ENCODE measurements at places on chromosomes 1 and 21.

GRCh38 chr1:171790318-171790717 lies 8.9 kb downstream of the METTL13 start:
- no peak for DNase-seq

DNA sequence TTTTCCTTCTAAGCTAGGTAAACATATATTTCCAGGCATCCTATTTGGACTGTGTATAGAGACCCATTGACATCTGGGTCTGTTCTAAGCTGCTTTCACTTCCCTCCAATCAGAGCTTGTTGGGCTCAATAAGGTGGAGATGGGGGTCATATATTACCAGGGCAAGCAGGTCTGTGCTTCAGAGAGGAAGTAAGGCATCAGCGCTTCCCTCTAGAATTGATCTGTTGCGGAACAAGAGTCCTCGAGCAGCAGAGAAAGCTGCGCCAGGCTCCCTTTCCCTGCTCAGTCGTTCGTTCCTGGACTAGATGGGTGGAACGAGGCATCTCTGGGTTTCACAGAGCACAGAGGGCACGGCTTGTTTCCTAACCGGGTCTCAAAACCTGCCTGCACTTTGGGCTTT lies 63.5 kb downstream of the DISC1 start:
- DNase-seq, result no peak

GRCh38 chr1:53766194-53766742 lies 27.3 kb upstream of the GLIS1 start:
- no peak for DNase-seq

- DNase-seq, result no peak
Observed at GRCh38 chr1:44682883-44683265, 8.4 kb downstream of the ARMH1 start.

DNA sequence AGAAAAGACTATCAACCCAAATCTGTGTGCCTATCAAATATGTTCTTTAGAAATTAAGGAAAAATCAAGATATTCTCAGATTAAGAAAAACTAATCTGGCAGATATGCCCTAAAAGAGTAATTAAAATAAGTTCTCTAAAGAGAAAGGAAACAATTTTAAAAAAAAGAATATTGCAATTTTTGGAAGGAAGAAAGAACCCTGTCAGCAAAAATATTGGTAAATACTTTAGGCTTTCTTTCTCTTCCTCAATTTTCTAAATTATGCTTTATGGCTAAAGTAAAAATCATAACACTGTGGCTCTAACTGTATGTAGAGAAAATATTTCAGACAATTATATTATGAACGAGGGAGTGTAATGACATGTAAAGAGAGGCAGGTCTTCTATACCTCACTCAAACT lies 691.3 kb upstream of the PTBP2 start:
- DNase-seq, result no peak

- no peak for DNase-seq
Observed at GRCh38 chr1:198056255-198056654, 100.5 kb upstream of the NEK7 start.

- DNase-seq, result no peak
Observed at GRCh38 chr1:6646499-6647148, 22.0 kb downstream of the THAP3 start.

- DNase-seq, result no peak
Observed at GRCh38 chr1:226971765-226972164, 31.7 kb downstream of the COQ8A start.

- DNase-seq, result no peak
Observed at GRCh38 chr1:226706684-226707083, 32.4 kb downstream of the ITPKB start.

DNA sequence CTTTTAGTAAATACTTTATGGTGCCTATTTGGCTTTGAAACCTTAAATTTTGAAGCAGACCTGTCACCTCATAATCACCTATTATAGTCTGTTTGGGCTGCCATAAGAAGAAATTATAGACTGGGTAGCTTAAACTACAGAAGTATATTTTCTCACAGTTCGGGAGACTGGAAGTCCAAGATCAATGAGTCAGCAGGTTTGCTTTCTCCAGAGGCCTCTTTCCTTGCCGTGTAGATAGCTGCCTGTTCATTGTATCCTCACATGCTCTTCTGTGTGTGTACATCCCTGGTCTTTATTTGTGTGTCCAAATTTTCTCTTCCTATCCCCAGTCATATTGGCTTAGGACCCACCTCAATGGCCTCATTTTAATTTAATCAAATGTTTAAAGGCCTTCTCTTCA lies 518.2 kb downstream of the ADGRL2 start:
- DNase-seq, result no peak

GRCh38 chr21:45478115-45478801 lies 64.0 kb downstream of the SLC19A1 start:
- peak; percentile 66 for DNase-seq

DNA sequence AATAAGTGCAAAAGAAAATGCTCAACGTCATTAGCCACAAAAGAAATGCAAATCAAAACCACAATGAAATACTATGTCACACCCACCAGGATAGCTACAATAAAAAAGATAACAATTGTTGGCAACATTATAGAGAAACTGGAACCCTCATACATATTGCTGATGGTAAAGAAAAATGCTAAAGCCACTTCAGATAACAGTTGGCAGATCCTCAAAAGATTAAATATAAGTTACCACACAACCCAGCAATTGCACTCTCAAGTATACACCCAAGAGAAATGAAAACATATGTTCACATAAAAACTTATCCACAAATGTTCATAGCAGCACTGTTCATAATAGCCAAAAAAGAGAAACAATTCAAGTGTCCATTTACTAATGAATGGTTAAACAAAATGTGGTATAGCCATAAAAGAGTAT lies 20.7 kb downstream of the TRIM33 start:
- DNase-seq, result no peak

- DNase-seq, result peak; percentile 33
Observed at GRCh38 chr1:6603238-6603914, 707 bp upstream of the KLHL21 start.

DNA sequence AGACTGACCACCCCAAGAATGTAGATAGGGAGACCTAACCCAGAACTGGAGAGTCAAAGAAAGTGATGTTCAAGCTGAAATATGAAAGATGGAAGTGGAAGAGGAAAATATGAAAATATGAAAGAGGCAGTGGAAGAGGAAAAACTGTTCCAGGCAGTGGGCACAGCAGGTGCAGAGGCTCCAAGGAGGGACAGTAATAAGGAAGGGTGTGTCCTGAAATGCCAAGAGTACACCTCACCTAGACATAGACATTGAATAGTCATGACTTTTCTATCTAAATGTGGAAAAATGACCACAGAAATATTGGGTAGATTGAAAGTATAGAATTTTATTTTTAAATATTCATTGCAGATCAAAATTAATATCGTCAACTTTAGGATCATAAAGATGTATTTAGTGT lies 161.7 kb upstream of the USP24 start:
- no peak for DNase-seq

DNA sequence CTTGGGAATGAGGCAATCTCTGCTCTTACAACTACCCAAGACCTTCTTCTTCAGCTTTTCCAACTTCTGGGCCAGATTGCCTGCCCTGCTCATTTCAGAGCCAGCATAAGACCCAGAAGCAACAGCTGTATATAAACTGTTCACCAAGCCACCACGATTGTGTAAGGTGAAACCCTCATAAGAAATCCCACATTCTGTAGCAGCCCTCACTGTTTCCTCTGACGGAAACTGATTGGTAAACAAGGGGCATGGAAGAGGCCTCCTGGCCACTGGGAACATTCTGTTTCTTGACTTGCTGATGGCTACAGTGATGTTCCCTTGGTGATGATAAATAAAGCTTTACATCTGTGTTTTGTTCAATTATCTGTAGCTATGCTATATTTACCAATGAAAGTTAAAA lies 39.7 kb upstream of the EXO1 start:
- no peak for DNase-seq

DNA sequence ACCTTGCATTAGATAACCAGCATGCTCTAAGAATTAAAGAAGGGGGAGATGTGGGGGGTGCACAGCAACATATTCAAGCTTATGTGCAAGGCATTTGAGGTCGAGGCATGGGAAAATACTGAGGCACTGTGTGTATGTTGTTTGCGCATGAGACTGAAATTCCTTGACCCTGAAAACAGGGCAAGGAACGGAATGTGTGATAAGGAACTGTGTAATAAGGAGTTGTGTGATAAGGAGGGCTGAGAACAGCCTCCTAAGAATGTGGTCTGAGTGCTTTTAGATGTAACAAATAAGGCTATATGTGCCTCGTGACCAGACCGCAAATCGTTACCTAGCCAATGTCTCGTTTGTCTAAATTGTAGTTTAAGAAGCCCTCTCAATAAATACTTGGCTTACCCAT lies 26.5 kb upstream of the ITLN1 start:
- DNase-seq, result no peak

DNA sequence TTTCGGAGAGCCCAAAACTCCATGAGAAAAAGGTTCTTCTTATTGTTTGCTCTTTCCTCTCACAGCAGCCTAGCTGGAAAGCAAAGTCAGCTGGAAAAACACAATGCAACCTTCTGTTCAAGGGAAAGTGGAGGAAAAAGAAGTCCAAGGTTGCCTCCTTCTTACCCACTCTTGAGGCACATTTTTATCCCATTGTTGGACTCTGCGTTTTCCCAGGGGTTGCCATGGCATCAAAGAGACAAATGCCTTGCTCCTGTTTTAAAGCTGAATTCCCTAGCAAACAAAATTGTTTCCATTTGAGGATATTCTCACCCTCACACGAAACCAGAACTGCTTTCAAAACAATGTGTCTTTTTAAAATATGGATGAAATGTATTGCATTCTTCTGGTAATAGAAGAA lies 45.1 kb upstream of the PALMD start:
- DNase-seq, result no peak

DNA sequence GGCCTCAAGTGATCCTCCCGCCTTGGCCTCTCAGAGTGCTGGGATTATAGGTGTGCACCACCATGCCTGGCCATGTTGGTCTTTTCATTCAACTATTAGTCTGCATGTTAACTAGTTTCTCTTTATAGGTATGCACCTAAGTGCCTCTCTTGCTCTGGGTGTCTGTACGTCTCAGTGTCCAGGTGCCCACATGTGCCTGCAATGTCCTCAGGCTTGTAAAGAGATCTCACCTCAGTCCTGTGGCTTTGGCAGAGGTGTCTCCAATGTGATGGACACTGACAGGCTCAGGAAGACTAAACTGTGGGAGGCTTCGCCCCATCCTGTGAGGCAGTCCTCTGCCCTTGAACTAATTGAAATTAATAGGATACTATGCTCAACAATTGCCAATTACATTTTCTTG lies 526.3 kb downstream of the PTPRU start:
- DNase-seq, result no peak

DNA sequence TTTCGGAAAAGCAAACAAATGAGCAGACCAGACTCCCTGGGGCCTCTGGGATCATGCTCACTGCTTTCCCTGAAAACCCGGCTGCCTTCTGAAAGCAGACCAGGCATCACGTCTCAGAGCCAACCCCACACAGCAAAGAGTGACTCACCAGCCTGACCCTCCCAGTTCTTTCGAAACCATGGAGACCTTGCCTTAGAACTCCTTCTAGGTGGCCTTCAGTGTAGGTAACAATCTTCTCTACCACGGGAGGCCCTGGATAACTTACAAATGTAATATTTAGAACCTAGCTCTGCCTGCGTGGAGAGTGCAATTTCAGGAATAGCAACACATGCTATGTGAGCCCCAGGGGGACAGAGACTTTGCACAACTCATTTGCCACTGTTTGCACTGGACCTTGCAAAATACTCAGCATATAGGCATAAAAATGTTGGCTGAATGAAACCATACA lies 105.2 kb downstream of the SUSD4 start:
- DNase-seq, result no peak

GRCh38 chr1:94819945-94820746 lies at the start of gene SLC44A3:
Gene SLC44A3, plus strand, starts transcription at chr1:94820357. Its CDS starts 95 bp downstream, at chr1:94820452.
- DNase-seq, result peak; percentile 59

- DNase-seq, result no peak
Observed at GRCh38 chr21:38990424-38990794, 184.7 kb downstream of the ETS2 start.

DNA sequence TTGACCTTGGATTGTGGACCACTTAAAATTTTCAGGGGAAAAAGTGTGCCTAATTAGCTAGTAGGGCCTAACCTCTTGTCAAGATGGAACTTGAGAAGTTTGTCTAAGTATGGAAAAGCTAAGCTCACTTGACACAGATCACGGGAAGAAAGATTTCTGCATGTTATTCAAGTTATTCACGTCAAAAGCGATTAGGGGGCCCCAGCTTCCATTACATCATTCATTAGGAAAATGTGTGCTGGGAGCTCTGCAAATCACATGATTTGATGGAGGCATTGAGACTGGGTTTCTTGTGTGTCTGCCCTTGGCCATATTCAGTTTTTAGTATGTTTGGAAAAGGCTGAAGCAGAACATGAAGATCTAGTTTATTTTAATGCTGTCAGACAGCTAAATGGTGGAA lies 15.5 kb upstream of the POGZ start:
- DNase-seq, result no peak

- no peak for DNase-seq
Observed at GRCh38 chr1:109231066-109231465, 17.3 kb downstream of the SARS1 start.

- no peak for DNase-seq
Observed at GRCh38 chr1:56484695-56485094, 94.7 kb downstream of the PLPP3 start.

- DNase-seq, result no peak
Observed at GRCh38 chr1:102967786-102968185, 140.5 kb downstream of the COL11A1 start.

GRCh38 chr1:81409780-81410274 lies 390.9 kb upstream of the ADGRL2 start:
- DNase-seq, result no peak

DNA sequence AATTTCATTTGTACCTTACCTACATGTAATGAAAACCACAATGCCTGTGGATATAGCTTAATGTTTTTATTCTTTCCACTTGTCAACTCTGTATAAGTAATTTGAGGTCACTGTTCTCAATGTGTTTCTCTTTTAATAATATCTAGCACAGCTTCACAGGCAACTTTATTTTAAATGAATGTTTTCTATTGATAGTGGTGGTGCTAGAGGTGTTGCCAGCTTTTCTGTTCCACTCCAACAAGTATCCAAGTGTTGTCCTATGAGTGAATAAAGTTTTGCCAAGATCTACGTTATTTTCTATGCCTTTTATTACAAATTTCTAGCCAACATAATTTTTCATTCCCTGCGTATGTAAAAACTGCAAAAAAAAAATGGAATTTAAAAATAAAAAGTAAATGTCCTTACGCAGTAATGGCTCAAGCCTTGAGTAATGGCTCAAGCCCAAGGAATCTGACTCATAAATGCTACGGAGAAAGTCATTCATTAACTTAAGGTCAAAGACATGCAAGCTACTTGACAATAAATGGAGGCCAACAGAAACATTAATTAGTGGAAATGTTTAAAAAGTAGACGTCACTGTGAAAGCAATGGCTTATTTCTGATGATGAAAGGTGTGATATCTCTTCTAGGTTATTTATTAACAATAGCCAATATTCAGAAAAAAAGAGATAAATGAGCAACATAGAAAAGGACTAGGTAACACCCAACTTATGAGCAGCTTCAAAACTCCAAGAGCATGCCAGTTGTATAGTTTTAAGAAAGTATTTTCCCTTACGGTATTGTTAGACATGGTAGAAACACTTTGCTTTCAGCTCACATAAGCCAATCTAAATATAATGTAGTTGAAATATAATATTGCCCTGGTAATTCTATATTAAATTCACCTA lies 71.4 kb downstream of the SLC44A5 start:
- DNase-seq, result no peak

Data from progenitor cell of endocrine pancreas (in vitro differentiated cells).